CD4-positive, alpha-beta memory T cell (primary cell): ENCODE measurements at places on chromosomes 16 and 17.

DNA sequence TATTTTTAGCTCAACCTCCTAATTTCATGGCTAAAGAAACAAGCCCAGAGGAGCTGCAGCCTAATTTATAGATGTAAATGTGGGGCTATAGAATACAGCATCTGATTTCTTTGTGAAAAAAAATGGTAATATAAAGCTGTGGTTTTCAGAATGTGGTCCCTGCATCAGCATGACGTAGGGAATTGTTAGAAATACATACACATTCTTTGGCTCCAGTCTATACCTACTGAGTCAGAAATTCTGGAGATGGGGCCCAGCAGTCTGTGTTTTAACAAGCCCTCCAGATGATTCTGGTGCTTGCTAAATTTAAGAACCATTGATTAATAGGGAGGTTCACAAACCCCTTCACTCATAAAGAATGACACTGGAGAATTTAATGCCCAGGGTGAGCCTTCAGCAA lies 18.1 kb upstream of the MYH8 start:
- DNase-seq, result no peak

- DNase-seq, result no peak
Observed at GRCh38 chr16:7420079-7420478, 87.4 kb downstream of the RBFOX1 start.

GRCh38 chr16:81620029-81620428 lies 159.1 kb upstream of the PLCG2 start:
- no peak for DNase-seq

DNA sequence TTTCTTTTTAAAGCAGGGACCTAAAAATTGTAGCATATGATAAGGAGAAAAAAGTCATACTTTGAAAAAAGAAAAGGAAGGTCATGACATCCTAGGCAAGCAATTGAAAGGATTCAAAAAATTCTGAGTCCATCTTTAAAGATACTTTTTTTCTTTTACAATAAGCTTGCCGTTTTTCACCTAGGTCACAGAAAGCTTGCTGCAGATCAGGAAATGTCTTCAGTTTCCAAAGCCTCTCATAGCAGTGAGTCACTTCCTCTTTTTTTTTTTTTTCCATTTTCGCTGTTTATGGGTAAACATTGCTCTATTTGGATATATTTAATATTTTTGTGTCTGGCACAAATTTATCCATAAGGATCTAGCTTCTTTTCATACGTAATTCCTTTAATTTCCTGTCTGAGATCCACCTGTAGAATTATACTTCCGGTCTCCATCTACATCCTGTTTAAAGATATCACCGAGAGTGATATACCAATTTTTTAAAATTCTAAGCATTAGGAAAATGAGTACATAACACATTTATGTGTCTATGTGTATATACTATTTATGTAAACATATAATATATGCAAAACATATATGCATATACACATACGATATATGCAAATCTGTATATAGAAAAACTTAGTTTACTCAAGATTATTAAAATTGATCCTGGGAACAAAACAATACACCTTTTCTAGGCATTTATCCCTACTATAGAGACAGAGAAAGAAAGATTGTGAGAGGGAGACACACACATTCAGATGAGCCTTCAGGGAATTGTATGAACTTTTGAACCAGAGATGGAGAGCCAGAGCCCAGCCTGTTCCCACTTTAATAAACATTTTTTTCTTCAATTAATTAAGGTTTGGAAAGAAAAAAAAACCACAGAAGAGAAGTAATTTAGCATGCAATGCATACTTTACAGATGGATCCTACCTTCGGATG lies 134.4 kb downstream of the SKAP1 start:
- peak; percentile 63 for DNase-seq

GRCh38 chr17:53270936-53271335 lies 551.8 kb upstream of the KIF2B start:
- no peak for DNase-seq

GRCh38 chr17:350706-351448 lies 1.7 kb downstream of the RPH3AL start:
- no peak for DNase-seq

DNA sequence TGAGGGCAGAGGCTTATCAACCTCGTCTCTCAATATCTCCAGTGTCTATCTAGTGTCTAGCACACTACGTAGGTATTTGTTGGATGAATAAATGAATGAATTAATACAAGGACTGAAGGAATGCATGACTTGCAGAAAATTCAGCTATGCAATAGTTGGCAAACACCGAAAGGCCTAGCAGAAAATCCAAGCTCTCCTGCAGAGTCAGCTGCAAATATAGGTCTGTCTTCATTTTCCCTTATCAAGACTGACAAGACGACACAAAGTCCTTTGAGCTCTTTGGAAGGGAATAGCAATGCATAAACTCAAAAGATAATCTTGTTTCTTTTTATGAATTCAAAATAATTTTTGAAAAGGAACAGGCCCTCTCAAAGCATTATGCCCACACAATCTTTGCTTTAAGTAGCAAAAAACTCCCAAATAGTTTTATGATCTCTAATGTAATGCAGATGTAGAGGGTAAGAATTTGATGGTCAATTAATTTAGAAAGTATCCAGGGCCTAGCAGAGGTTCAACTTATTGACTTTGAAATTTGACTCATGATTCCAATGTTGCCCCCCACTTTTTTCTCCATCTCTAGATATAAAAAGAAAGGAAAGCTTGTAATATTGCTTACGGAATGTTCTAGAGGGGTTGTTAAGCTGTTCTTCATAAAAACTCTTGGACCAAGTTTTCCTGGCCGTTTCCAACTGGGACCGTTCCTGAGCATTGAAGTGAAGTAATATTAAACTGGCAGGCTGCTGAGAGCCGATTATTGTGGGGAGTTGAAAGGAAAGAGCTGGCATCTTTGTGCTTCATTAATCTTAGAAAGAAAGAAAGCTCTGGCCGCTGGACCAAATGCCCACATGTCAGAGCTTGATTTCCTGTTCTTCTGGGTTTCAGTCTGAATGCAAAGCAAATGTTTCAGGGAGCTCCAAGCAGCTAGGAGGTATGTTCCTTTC lies 227.3 kb downstream of the HS3ST3A1 start:
- DNase-seq, result no peak

- no peak for DNase-seq
Observed at GRCh38 chr17:75654176-75654575, 12.8 kb downstream of the RECQL5 start.

DNA sequence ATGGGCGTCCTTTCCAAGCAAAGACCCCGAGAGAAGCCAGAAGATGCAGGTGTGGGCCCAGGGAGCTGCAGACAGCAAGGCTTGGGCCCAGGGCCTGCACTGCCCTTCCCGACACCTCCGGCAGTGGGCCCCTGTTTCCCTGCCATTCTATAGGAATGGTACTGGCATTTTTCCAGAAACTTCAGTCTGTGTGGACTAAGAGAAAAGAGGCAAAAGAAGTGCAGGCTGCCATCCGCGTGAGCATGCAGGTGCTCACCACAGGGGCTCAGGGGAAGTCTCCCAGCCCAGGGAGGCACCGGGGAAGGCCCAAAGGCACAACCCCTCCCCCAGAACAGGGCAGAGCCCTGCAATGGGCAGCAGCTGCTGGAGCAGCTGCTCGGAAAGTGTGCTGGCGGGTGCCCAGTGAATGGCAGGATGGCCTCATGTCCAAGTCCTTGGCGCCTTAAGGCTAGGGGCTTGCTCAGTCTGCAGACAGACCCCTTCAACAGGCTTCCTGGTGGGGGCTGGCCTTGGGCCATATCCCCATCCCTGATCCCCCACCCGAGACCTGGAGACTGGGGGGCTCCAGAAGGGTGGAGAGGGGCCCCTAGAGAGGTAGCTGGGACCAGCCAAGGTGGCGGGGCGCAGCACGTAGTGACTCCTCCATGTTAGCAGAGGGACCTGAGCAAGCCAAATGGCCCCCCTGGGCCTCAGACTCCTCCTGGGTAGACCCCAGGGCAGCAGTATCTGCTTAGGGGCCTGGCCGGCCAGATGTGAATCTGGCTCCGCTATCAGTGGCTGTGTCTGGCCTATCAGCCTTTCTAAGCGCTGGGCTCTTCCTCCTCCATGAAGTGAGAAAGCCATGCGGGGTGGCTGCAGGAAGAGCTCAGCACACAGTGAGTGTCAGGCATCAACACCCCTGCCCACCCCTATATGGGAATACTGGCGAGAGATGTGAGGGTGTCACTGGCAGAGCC lies 6.7 kb upstream of the TPPP3 start:
- no peak for DNase-seq

DNA sequence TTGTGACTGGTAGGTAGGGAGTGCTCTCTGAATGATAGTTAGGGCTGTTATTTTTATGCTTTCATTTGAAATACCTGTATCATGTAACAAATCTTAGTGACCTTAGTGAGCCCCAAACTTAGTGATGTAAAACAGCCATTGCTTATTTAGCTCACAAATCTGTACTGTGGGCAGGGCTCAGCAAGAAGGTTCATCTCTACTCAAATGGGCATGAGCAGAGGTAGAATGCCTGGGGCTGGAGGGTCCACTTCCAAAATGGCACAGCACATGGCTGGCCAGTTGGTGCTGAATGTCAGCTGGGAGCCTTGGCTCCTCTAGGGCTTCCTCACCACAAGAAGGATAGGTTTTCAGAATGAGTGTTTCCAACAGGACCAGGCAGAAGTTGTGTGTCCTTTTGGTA lies 49.3 kb upstream of the FOXF1 start:
- no peak for DNase-seq

GRCh38 chr16:74837056-74837455 lies 62.4 kb upstream of the FA2H start:
- no peak for DNase-seq

- DNase-seq, result no peak
Observed at GRCh38 chr16:23694644-23695373, 16.1 kb downstream of the PLK1 start.

GRCh38 chr16:11016993-11017392 lies 72.6 kb downstream of the CLEC16A start:
- DNase-seq, result no peak

GRCh38 chr17:66255527-66255971 lies 26.3 kb upstream of the APOH start:
- DNase-seq, result peak; percentile 40

DNA sequence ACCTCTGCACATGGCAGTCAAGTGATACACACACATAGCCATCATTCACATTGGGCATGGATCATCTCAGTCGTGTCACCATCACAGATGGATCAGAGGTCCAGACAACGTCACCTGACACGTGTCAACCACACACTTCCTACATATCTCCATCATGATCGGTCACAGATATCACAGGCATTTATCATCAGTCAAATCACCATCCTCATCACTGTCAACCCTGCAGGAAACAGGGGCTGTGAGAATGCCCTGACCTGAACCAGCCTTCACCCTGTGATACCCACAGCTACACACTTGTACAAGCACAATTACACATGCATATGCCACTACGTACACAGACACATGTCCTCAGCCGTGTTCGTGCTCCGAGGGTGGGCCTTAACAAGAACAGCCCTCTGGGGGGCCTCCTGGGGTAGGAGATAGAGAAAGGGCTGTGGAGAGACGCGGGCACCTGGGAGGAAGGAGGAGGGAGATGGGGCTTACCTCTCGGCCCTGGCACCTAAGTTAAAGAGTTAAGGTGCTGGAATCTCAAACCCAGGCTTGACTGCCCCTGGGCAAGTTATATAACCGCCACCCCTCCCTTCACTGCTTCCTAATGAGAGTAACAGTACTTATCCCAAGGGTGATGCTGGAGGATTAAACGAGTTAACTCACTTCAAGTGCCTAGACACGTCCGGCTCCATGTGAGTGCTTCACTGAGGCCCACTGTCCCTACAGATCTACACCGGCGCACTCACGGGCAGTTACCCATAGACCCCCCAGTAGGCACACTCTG lies 1.1 kb downstream of the SLC12A4 start:
- DNase-seq, result peak; percentile 52

- no peak for DNase-seq
Observed at GRCh38 chr17:80983545-80983944, 8.1 kb upstream of the CHMP6 start.

DNA sequence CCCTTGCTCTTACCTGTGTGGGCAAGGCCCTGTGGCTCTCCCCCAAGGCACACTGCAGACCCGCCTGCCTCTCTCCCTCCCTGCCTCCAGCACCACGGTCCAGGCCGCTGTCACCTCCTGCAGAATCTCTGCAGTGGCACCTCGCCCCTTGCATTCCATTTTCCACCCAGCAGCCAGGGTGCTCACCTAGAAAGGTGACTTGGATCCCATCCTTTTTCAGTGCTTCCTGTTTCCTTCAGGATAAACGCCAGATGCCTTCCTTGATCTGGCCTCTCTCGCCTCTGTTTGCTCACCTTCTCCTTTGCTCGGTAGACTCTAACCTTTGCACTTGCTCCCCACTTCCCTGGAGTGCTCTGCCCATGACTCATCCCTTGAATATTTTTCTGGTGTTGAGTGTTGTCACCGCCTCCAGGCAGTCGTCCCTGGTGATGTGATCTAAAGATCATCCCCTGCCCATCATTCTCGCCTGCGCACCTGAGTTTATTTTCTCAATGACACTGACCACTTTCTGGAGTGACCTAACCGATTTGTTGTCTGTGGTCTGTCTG lies 79.2 kb upstream of the LGALS9 start:
- no peak for DNase-seq

DNA sequence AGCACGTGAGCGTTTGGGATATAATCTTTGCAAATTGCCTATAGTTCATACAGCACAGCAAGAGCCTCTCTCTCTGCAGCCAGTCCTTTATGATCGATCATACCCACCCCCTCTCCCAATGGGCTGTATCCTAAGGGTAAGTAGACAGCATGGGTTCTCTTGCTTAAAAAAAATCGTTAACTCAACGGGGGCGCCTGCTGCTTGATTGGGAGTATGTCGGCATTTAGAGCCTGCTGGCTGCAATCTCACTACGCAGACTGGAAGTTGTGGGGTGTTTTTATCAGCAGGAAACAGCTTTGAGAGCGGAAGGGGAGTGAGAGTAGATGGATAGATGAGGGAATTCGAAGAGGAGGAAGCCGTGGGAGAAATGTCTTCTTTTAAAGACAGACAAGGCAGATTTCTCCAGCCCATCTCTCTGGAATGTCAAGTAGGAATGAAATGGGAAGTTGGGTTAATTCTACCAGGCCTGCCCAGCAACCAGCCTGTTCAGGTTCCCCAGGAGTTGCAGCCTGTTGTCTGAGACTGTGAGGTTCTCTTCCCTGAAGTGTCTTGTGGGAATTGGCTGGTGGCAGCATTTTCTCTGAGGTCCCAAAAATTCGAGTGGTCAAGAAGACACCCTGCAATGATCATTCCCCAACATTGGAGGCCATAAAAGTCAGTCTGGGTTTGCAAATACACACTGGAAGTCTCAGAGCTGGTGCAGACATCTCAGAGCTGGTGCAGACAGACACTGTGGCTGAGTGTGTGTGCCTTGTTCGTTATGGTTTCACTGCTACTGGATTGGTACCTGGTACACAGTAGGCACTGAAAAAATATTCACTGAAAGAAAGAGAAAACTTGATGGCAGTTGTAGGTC lies 65.6 kb downstream of the PRKCB start:
- no peak for DNase-seq

GRCh38 chr16:21033704-21034103 lies 116.9 kb downstream of the DNAH3 start:
- no peak for DNase-seq
